ENCODE measurements at places on chromosomes 7 and 10.

- no peak for DNase-seq
Measured at GRCh38 chr10:118358327-118358726, 16.2 kb upstream of the FAM204A start.

GRCh38 chr7:43700646-43701499 is 28.4 kb downstream of the COA1 start:
- no peak for DNase-seq

GRCh38 chr10:71279590-71280170 is 39.4 kb upstream of the SLC29A3 start:
- DNase-seq, result no peak

DNA sequence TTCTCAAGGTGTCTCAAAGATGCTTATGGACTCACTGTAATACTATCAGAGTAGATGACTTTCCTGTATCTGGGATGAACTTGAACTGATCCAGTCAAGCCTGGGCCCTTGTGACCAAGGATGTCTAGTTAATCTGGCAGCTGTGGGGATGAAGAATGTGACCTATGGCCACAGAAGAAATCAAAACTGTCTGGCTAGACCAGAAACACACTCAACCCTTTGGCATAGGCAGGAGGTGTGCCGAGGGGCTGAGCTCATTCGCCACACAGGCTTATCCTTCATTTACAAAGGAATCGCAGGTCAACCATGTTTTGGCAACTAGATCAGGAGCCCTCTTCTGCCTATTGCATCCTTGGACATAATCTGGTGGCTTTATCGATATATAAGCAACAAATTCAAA is 110.6 kb downstream of the ATXN7L1 start:
- DNase-seq, result no peak

GRCh38 chr7:44889086-44889781 is 3.9 kb upstream of the PURB start:
- no peak for DNase-seq

GRCh38 chr10:36712695-36713094 is 412.7 kb upstream of the ANKRD30A start:
- DNase-seq, result no peak

GRCh38 chr10:77334501-77334900 is 303.1 kb downstream of the KCNMA1 start:
- DNase-seq, result no peak

DNA sequence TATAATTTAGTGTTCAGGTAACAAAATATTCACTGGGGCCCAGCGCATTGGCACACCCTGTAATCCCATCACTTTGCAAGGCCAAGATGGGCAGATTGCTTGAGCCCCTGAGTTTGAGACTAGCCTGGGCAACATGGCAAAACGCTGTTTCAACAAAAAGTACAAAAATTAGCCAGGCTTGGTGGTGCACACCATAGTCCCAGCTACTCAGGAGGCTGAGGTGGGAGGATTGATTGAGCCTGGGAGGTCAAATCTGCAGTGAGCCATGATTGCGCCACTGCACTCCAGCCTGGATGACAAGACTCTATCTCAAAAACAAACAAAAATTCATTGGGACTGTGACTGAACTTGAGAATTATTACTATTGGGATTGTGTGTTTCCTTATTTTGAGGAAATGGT is 40.4 kb upstream of the TRUB1 start:
- DNase-seq, result no peak

GRCh38 chr10:34137201-34137600 is 677.9 kb downstream of the PARD3 start:
- DNase-seq, result no peak

GRCh38 chr7:101942603-101943210 is 125.3 kb downstream of the CUX1 start:
- DNase-seq, result no peak

Measured in GM20000 (cell line).